ENCODE measurements at places on chromosomes 4 and X. TPM values are rescaled to one million over a fixed set of nuclear protein-coding genes. Genes with fewer than 3 reads are reported as not detected.

- DNase-seq, result peak; percentile 50
Measured at GRCh38 chrX:19840899-19841648, 46.3 kb downstream of the SH3KBP1 start.

DNA sequence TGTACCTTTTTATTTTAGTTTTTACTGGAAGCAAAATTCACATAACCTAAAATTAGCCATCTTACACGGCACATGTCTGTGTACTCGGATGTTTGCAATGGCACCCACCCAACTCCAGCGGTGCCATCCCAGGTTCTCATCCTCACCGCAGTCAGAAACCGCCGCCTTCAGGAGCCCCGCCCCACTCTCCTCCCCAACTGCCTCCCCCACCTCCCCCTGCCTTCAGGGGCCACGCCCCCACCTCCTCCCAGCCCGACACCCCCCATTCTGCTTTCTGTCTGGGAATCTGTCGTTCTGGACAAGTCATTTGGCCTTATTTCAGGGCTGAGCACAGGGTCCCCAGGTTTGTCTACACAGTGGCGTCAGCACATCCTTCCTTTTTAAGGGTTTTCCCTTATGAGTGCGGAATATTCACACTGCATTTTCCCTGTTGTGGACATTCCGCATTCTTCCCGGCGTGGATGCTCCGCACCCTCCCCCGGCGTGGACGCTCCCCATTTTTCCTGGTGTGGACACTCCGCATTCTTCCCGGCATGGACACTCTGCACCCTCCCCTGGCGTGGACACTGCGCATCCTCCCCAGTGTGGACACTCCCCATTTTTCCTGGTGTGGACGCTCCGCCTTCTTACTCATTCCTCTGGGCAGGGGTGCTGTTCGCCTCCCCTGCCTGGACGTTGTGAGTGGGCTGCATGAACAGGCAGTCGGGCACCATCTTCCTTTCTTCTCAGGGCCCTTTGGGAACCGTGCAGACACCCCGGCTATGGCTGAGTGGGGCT lies 135.4 kb upstream of the NKX1-1 start:
- DNase-seq, result no peak

- no peak for DNase-seq
Measured at GRCh38 chr4:142475663-142476062, 370.4 kb downstream of the INPP4B start.

- no peak for DNase-seq
Measured at GRCh38 chrX:110410603-110411002, 52.0 kb downstream of the RTL9 start.

GRCh38 chr4:87034527-87034926 lies 99.7 kb downstream of the AFF1 start:
- DNase-seq, result no peak

GRCh38 chr4:11421116-11421515 lies 7.6 kb downstream of the HS3ST1 start:
- DNase-seq, result no peak

DNA sequence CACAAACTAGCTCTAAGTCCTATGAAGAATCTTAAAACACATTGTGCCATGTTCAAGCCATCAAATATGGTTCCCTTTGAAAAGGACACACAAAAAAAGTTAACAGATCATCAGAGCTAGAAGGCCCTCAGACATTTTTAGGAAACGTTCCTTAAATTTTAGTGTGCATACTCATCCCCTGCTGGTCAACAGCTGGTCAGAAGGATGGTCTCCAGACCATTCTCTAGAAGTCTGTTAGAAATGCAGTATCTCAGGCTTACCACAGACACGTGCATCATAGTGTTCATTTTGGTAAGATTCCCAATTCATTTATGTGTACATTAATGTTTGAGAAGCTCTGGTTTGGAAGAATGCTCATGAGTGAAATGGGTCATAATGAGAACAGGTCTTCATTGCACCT lies 523.1 kb downstream of the INPP4B start:
- no peak for DNase-seq

GRCh38 chr4:185093603-185094002 lies 49.5 kb upstream of the SLC25A4 start:
- DNase-seq, result no peak

DNA sequence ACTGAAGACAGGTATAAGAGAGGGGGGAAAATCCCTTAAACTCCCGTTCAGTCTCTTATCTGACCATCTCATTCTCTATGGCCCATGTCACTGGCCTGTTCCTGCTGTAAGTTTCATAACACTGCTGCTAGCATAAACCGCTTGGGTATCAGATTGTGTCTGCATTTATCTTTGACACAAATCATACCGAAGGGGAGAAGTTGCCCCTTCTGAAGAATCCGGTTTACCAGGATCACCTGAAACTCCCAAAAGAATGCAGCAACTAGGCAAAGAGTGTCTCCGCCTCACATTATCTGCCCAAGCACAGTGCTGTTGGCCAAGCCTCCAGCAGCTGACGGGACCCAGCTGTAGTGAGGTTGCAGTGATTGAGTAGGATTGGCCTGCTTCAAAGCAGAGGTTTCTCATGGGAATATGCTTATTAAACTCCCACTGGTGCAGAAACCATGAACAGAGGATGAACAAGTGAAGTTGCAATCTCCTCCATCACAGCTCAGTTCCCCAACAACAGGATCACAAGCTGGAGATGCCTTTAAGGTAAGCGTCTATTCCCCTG lies 71.3 kb upstream of the PUDP start:
- no peak for DNase-seq

- DNase-seq, result peak; percentile 46
Measured at GRCh38 chrX:97597954-97598353, 714.2 kb downstream of the RPA4 start.

DNA sequence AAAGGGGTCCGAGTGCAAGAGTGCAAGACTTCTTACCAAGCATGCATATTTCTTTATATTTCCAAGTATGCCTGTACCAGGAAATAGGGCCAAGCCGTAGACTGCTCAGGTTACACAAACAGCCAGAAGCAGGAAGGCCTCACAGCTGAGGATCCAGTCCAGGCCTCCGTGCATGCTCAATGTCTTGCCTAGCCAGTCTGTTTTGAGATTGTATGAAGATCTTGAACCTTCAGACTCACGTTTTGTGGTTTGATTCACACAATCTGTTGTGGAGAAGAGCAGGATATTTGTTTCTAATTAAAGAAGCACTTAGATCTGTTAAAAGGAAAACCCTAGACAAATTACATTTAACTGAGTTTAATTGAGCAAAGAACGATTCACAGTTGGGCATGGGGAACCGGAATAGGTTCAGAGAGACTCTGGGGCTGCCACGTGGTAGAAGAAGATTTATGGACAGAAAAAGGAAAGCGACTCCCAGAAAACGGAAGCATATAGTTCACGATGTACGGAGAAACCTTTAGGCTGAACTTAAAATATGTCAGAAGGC lies 1.2 kb downstream of the MGST2 start:
- DNase-seq, result no peak

DNA sequence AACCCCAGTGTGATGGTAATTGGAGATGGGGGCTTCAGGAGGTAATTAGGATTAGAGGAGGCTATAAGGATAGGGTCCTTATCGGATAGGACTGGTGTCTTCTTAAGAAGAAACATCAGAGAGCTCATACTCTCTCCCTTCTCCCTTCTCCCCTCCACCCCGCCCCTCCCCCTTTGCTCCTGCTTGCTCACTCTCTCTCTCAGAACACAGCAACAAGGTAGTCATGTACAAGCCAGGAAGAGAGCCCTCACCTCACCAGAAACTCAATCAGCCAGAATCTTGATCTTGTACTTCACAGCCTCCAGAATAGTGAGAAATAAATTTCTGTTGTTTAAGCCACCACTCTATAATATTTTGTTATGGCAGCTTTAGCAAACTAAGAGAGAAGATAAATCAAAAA lies 4.5 kb downstream of the DDX60L start:
- DNase-seq, result peak; percentile 76

MAGEB1 gene
- not detected for total RNA-seq

GAB3 gene
- total RNA-seq, result 1.0 TPM

F8 gene
- total RNA-seq, result 4.1 TPM

ADH1C gene
- not detected for total RNA-seq

AFP gene
- not detected for total RNA-seq

FOXR2 gene
- not detected for total RNA-seq
